Caco-2 (cell line): ENCODE measurements at places on chromosomes 5 and 9.

DNA sequence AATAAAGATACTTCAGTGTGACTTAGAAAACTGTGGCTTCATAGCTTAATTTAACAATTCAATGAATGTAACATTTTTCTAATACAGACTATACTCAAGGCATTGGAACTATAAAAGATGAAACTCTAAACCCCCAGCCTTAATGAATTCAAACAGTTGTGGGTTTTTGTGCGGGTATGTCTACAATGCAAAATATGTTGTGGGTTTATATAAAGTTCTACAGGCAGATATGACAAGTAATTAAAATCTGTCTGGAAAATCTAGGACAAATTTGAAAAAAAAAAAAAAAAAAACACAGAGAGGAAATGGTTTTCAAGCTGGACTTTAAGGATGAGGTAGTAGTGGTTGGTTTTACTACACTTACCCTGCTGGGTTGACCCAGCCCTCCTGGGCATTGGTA is 467.5 kb upstream of the TLE4 start:
- DNase-seq: no peak

DNA sequence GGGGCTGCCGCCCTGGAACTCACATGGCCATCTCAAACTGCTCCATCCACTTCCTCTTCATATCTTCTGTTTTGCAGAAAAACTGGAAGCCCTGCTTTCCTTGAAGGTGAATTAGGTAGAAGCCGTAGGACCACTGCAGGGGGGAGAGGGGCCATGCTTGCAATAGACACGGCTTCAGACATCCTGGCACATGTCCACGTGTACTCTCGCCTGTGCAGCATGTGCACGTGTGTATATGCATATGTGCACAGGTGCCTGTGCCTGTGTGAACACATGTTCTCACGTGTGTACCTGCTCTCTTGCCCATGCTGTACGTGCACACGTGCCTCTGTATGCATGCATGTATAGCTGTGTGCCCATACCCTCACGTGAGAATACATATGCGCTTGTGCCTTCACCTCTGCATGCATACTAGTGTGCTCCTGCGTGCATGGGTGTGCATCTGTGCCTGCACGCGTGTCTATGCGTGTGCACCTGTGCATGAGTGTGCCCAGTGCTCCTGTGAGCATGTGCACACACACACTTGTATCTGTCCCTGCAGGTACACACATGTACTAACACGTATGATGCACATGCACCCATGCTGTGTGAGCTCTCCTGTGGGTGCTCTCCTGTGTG is 47.7 kb upstream of the SARDH start:
- no peak for DNase-seq

GRCh38 chr5:140351609-140352334 is 5.4 kb upstream of the HBEGF start:
- peak; percentile 86 for DNase-seq

DNA sequence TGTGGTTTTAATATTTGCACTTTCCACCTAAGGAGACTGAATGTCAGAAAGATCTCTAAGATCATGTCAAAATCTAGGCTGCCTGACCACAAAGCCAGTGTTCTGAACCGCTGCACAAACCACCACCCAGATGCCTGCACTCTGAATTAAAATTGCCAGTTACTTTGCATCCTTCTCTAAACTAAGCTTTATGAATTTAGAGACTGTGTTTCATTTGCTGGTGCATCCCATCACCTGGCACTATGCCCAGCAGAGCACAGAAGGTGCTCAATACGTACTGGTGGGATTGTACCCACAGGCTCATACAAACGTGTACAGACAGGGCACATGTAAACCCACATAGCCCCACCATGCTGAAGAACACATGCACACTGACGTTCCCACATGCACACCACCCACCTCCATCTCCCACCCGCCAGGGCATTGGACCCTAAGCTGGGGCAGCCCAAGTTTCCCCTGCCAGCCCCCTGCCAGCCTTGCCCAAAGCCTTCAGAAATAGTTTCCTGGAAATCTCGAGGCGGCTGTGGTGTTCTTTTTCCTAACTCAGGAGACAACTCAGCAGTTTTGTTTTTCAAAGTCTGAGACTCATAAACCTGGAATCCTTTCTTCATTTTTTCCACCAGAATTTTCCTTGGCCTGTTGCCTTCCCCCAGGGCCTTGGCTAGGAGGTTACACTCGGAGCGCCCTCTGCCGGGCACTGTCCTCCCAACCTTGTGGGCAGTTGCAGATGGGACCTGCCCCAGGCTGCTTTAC is 9.6 kb upstream of the TRAF1 start:
- peak; percentile 86 for DNase-seq

DNA sequence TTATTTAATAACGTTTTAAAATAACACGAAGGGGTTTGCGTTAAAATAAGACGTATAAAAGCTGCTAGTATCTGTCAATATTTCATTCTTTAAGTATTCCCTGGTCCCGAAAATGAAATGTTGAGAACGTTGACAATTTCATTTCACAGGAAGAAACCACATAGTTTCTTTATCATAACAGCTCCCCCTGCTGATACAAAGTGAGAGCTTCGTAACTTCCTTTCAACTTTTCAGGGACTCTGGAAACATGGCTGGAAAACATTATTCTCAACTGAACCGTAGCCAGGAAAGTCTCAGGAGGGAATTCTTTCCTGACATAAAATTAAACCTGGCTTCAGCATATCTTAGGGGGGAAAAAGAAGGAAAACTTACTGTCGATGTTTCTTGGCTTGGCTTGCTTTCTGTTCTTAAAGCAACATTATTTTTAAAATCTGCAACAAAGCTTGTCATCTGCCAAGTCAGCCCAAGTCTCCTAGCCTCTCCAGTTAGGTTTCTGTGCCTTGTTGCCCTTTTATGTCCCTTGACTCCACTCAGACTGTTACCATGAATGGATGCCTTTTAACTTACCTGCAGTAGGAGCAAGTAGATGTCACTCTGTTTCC is 122.9 kb upstream of the DAB2 start:
- DNase-seq: no peak

GRCh38 chr9:127418037-127418471 is 6.1 kb upstream of the ZNF79 start:
- peak; percentile 80 for DNase-seq

GRCh38 chr5:79873187-79873586 is 117.9 kb downstream of the MTX3 start:
- DNase-seq: no peak

DNA sequence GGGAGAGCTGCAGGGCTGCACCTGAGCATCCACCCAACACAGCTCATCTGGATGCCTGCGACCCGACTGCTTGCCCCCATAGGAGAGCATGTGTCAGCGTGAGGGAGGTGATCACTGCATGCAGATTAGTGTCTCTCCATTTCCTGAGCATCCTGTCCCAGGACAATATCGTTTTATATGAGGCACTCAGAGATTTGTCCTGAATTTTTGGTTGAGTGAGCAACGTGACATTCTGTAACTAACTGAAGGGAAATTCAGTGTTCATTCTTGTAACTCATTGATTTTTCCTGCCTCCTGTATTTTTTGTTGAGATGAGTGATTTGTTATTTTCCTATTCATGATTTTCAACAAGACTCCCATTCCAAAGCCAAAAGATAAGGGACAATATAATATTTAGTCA is 20.7 kb upstream of the ANKRD34B start:
- no peak for DNase-seq

GRCh38 chr5:140109759-140110645 is 3.9 kb upstream of the PURA start:
- DNase-seq: no peak

- DNase-seq: no peak
These were observed 65.0 kb upstream of the IER5L start for GRCh38 chr9:129242971-129243561.

GRCh38 chr5:161277011-161277410 is 269.5 kb downstream of the GABRB2 start:
- DNase-seq: no peak

- no peak for DNase-seq
These were observed 200.4 kb downstream of the LRRC70 start for GRCh38 chr5:62779010-62779422.

DNA sequence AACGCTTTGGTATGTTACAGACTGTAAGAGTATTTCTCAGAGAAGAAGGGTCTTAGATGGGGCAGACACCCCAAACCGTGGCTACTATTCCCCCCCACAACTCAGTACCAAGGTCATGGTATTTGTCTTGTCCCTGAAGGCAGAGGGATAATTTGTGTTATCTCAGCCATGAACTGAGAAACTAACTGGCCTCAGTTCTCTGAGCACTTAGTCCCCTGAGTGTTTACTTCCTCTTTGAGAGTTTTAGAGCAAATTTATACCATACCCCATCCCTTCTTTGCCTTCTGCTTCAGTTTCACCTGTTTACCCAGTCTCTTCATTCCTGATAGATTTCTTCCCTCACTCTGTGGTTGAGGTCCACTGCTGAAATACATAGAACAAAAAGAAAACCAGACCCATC is 183.9 kb downstream of the LRRC70 start:
- no peak for DNase-seq

DNA sequence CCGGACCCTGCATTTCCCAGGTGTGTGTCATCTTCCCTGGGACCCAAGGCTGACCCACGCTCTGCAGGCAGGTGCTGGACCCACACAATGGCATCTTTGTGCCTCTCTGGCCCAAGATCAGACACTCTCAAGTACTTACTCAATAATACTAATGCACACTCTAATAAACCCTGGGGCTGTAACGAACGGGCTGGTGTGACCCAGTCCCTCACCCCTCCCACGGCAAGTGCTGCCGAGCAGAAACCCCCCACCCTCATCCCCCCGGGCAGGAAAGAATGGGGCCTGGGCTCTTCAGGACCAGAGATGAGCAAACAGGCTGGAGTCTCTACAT is 1.1 kb upstream of the OBP2B start:
- no peak for DNase-seq

GRCh38 chr9:121732886-121733285 is 81.5 kb downstream of the DAB2IP start:
- DNase-seq: no peak
